ENCODE measurements at places on chromosomes 13 and 19. TPM values are rescaled to one million over a fixed set of nuclear protein-coding genes. Genes with fewer than 3 reads are reported as not detected.

The GGN gene
- polyA plus RNA-seq: 0.58 TPM

The TBXA2R gene
- 3.8 TPM for polyA plus RNA-seq

The CNN1 gene
- polyA plus RNA-seq: 3,172 TPM

The MEIS3 gene
- polyA plus RNA-seq: 58.5 TPM

The COX7A1 gene
- polyA plus RNA-seq: 92.0 TPM

The INSR gene
- 15.3 TPM for polyA plus RNA-seq

The PLVAP gene
- polyA plus RNA-seq: 289 TPM

The CYP2A6 gene
- polyA plus RNA-seq: 1.5 TPM

The SIGLEC12 gene
- polyA plus RNA-seq: 0.37 TPM

- DNase-seq: no peak
These were observed 39.5 kb upstream of the CNMD start for GRCh38 chr13:52779103-52779502.

GRCh38 chr13:50126993-50127725, 111.9 kb downstream of the KCNRG start:
- DNase-seq: no peak

GRCh38 chr19:31332096-31332495, 17.1 kb downstream of the TSHZ3 start:
- DNase-seq: no peak

DNA sequence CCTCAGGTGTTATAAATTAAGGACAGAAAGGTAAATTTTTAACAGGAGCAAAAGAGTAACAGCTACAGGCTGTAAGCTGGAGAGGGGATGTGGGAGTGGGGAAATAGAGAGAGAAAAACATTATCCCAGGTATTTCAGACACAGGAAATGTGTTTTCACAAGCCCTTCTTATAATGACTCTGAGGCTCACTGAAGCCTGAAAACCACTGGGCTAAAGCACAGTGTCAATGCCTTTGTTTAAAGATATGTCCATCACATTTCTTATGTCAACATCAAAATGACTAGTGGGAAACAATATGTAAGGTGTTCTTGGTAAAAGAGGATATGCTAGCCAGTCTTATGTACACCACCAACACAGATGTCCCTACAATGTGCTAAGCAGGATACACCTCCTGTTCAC, 365.9 kb downstream of the FGF14 start:
- DNase-seq: no peak

GRCh38 chr19:49390929-49391359, 2.9 kb downstream of the KASH5 start:
- DNase-seq: no peak

DNA sequence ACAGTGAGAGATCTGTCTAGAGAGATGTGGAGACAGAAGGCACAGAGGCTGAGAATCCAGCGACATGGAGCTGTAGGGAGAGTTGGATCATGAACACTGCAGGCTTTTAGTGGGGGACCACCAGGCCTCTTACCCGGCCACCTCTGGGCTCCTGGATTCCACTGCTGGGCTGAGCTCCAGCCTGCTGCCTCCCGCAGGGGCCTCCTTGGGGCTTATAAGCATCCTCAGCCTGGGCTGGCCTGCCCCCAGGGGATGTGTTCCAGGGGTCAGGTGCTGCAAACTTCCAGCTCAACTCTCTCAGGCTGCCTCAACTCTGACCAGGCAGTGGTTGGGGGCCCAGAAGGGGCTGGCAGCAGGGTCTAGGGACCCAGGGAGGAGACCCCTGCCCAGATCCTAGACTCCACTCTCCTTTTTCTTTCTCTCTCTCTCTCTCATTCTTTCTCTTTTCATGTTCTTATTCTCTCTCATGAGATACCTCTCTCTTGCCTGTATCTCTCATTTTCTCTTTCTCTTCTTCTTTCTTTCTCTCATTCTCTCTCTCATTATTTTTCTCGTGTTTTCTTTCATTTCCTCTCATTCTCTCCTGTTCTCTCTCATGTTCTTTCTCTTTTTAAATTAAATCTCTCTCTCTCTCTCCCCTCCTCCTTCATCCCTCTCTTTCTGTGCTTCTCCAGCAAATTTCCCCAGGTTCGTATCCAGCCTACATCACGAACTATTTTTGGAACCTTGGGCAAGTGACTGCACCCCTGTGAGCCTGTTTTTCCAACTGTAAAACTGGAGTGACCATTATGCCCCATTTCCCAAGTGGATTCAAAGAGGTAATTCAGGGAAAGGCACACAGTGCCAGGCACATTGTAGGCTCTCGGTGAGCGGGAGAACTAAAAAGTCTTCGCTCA, at the start of gene KLK4:
Gene KLK4, minus strand, starts transcription at position 190 of the 896 bp plus-strand sequence. CDS start 657 bp downstream, outside the sequence.
- no peak for DNase-seq

GRCh38 chr19:662962-663681, at the start of gene RNF126:
RNF126 (minus strand) TSS chr19:663214; CDS start chr19:663121, 93 bp downstream.
- DNase-seq: no peak

DNA sequence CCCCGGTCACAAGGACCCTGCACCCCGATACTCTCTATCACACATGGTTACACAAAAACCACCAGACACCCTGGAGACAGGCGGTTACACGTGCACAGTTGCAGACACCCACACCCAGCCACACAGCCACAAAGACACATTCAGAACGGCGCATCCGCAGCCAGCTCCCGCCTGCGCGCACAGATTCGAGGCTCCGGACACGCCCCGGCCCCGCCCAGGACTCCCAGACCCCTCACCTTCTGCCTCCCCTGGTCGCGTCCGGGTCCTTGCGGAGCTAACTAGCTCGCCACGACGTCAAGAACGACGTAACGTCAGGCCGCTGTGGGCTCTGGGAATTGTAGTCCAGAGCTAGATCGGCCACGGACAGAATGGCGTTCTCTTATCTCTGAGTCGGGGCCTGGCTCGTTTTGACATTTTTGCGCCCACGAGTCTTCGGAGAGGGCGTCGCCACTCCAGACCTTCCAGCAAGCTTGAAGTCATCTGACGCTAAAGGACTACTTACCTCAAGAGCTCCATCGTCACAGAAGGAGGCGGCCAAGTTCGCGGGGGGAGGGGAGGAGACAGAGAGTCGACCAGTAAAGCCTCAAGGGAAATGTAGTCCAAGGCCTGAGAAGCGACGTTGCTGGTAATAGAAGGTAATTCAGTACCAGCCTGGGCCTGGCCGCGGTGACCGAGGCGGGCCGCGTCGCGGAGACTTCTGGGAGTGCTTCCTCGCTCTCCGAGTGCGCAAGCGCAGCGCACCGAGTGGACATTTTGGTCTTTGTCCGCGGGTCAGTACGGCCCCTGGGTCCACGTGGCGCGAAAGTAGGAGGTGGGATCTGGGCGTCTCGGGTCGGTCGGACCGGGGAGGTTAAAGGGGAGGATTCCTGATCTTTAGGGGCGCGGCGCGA, at the start of the genes ZNF146 and ZNF565:
Gene ZNF146, plus strand, starts transcription at position 721 of the 890 bp plus-strand sequence. CDS start 21,335 bp downstream, outside the sequence.
Gene ZNF565, minus strand, starts transcription at position 280 of the 890 bp plus-strand sequence. CDS start 12,680 bp downstream, outside the sequence.
- DNase-seq: peak; percentile 96

- DNase-seq: no peak
These were observed 6.0 kb downstream of the CKAP2 start for GRCh38 chr13:52461265-52461664.

DNA sequence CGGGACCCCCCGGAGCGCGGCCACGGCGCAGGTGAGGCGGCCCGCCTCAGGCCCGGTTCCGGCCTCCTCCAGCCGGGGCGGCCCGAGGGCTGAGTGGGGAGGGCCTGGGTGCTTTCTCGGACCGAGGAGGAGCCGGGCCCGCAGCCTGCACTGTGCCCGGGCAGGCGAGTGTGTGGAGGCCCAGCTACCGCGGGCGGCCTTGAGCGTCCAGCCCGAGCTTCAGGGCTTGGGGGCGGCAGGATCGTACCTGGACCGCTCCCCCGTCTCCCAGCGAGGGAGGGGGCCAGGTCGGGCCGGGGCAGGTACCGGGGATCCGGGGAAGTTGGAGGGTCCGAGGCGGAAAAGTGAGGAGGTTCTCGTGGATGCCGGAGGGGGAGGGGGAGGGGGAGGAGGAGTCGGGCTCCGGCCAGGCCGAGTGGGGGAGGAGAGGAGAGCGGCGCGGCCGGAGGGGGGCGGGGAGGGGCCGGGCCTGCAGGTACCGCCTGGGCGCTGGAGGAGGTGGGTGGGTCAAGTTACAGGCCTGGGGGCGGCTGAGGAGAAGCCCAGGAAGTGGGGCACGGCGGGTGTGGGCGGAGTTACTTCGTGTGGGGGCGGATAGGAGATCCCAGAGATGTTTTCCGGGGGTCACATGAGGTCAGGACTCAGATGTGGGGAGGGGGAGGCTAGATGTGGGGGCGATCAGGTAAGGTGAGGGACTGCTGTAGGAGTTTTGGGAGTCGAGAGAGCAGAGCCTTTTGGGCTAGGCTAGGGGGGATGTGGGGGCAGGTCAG, 545 bp downstream of the NACC1 start:
- no peak for DNase-seq

DNA sequence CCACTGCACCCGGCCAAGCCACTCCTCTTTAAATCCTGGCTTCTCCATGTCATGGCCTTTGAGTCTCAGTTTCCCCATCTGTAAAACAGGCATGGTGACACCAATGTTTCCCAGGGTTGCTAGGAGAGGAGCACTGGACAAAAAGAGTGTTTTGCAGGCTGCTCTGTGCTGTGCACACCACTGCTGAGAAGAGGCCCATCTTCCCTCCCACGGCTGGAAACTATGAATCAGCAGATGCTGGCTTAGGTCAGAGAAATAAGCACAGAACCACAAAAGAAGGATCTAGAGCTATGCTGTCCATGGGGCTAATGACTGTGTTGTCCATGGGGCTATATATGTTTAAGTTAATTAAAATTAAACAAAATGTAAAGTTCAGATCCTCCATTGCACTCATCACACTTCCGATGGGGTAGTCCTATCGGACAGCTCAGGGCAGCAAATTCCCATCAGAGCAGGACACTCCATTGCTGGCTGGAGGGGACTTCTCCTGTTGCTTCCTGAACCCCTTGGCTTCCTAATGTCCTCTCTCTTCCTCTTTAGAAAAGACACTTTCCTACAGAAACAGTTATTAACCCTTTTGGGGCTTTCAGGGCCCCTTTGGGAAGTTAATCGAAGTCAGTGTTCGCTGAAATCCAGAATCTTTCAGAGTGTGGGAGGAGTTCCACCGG, 37.1 kb downstream of the TSHZ3 start:
- no peak for DNase-seq

DNA sequence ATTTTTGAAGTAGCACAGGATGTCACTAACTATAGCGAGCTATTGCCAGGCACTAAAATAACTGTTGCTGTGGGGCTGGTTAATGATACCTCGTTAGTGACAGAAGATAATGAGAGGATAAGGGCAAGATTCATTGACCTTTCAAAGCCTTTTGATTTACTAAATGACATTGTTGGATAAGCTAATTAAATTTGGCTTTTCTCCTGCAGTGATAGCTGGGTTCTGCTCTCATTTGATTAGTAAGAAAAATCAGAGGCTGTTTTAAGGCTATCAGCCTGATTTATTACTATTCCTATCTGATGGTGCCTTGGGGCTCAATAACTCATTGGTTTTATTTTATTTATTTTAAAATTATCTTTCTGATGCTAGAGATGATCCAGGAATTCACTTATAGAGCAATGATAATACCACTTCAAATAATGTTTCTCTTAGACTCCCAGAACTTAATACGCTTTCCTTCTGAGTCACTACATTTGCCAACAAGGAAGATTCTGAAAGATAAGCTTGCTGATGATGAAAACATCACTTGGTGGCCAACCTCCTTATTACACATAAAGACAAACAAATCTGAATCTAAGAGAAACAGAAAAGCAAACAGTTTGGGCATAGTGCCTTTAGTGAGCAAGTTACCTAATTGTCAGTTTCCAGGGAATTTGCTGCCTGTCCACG, 501.3 kb upstream of the ARGLU1 start:
- peak; percentile 6 for DNase-seq

DNA sequence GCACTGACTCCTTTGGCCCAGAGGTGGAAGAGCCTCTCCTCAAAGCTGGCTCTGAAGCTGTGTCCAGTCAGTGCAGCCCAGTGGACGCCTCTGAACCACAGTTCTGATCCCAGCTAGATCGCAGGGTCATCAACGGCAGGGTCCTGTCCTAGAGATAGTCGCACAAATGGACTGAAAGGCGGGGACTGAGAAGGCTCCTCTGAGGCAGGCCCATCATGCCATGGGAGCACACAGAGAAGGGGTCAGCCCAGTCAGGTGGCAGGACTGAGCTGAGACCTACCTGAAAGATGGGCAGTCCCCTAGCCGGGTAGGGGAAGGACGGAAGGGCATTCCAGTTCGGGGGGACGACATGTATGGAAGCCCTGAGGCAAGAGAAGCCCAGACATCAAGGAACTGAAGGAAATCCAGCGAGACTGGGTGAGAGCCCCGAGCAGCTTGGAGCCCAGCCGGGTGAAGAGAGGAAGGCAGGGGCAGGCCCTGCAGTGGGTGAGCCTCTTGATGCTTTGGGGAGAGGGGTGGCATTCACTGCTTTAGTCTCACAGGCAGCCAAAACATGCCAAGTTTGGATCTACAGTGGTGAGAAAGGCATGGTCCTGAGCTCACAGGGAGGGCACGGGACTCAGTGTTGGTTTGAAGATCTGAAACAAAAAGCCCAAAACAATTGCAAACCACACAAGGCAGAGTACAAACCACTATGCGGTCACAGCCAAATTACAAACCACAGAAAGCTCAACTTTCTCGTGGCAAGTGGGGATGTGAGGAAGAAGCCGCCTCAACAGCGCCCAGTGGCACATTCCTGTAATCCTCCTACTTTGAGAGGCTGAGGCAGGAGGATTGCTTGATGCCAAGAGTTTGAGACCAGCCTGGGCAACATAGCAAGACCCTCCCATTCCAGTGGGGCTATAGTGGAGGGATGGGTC, 10.0 kb downstream of the CALM3 start:
- no peak for DNase-seq

DNA sequence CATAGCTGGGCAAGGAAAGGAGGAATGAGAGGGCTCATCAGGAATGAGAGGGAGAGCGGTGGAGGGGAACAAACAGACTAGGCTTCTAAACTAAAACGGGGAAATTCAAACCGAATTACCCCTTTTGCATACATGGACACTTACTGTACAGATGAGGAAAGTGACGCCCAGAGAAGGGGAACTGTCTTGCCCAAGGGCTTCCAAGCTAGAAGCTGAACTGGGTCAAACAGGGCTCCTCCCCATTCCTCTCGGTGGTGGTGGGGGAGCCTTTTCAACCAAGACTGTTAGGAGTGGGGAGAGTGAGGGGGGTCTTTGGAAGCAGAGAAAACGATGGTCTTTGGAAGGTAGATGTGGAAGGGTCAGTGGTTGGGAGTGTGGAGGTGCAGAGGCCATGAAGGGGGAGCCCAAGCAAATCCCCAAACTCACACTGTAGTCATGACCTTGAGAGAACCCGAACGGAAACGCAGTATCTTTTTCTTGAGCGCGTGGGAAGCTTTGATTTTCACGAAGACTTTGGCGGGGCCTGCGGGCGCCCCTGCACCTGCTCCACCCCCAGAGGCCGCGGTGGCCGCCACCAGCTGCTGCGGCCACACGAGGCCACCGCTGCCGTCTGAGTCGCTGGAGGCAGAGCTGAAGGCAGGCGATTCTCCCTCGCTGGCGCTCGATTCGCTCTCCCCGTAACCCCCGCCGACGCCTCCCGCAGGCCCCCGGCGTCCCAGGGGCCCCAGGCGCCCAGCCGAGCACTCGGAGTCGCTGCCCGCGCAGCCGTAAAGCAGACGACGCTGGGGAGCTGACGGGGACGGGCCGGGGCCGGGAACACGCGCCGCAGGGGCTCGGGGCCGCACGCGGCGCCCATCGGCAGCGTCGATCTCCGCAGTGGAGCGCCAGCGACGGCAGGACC, 12.3 kb upstream of the GNG8 start:
- no peak for DNase-seq

GRCh38 chr13:70384156-70384555, 275.9 kb upstream of the KLHL1 start:
- DNase-seq: no peak

GRCh38 chr19:49421039-49421877, 2.0 kb downstream of the PTH2 start:
- DNase-seq: peak; percentile 28
